ENCODE measurements at places on chromosomes 2 and 18. TPM values are rescaled to one million over a fixed set of nuclear protein-coding genes. Genes with fewer than 3 reads are reported as not detected.

DNA sequence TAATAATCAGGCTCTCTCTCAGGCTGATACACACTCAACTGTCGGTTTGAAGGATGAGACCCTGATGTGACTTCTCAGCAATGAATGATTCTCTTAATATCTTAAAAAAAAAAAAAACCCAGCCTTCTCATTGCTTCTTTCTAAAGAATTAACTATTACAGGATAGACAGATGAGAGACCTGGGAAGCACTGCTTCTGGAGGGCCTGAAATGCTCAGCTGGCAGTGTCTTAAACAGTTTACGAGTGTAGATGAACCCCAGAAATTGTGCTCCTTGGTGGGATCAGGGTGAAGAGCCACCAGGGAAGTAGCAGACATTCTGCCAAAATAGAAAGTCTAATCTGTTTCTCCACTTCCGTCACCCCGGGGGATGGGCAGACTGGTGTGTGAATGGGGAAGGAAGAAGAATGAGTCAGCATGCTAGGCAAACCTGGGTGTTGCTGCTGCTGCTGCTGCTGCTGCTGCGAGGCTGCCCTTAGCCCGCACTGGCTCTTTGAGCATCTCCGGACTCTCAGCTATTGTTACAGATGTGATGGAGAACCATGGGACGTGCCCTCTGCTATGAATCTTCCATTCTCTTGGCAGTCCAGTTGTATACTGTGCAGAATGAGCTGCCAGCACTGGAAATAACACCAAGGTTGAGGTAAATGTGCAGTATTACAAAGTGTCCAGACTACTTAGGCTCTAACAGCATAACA is 158.4 kb downstream of the SETBP1 start:
- H3K4me1 ChIP-seq = no peaks in the 10 kb centered on the region
- H3K27ac ChIP-seq = no peak overlapping the region
- no peak overlapping the region for H3K4me3 ChIP-seq
- no peaks in the 10 kb centered on the region for H3K27me3 ChIP-seq
- no peak for DNase-seq

GRCh38 chr18:10453261-10453805 is 1.1 kb upstream of the APCDD1 start:
- H3K4me1 ChIP-seq = no peaks in the 10 kb centered on the region
- H3K27ac ChIP-seq = no peak overlapping the region
- no peak for DNase-seq
- H3K27me3 ChIP-seq = peaks cover 55% of the 10 kb centered on the region
- H3K4me3 ChIP-seq = no peak overlapping the region
- no peaks in the 10 kb centered on the region for H3K36me3 ChIP-seq

DNA sequence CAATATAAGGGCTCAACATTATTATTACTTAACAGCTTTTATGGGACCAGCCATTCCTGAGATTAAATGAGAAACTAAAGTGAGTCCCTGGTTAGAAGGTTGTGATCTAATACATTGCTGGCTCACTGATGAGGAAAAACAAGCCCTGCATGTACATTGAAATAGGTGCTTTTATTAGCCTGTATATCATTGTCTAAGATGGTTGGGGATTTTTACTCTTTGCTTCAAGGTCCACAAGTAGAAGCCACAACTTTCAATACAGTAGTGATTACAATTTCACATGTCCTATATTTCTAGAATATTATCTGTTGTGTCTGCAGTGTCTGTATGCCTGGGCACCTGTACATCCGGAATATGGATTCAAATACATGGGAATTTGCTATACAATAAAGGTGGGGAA is 104.1 kb upstream of the FZD5 start:
- no peaks in the 10 kb centered on the region for H3K36me3 ChIP-seq
- no peak for DNase-seq
- no peaks in the 10 kb centered on the region for H3K27me3 ChIP-seq
- H3K4me3 ChIP-seq = no peak overlapping the region
- H3K27ac ChIP-seq = no peak overlapping the region

GRCh38 chr18:61248589-61248988 is 84.6 kb upstream of the CDH20 start:
- no peaks in the 10 kb centered on the region for H3K36me3 ChIP-seq
- no peaks in the 10 kb centered on the region for H3K4me1 ChIP-seq
- no peak overlapping the region for H3K4me3 ChIP-seq
- no peak overlapping the region for H3K27ac ChIP-seq
- no peak for DNase-seq

- H3K27ac ChIP-seq = no peak overlapping the region
- no peak overlapping the region for H3K4me3 ChIP-seq
- no peaks in the 10 kb centered on the region for H3K4me1 ChIP-seq
- DNase-seq = no peak
- no peaks in the 10 kb centered on the region for H3K36me3 ChIP-seq
Measured at GRCh38 chr2:176072951-176073904, 10.5 kb downstream of the EVX2 start.

Gene ANKRD23
- 1.4 TPM for total RNA-seq

Gene CSRNP3
- total RNA-seq = 0.05 TPM

Gene KCNK3
- 0.71 TPM for total RNA-seq

Gene SERPINB10
- not detected for total RNA-seq
